ENCODE measurements at places on chromosomes 2 and 18. TPM values are rescaled to one million over a fixed set of nuclear protein-coding genes. Genes with fewer than 3 reads are reported as not detected.

The AMER3 gene
- total RNA-seq, result not detected

The LYPD6B gene
- total RNA-seq, result not detected

The PAX8 gene
- 1.6 TPM for total RNA-seq

The GPR45 gene
- not detected for total RNA-seq

The FSHR gene
- not detected for total RNA-seq

Data from activated T-helper 1 cell treated with anti-CD3 and anti-CD28 coated beads, Interleukin-12 subunit alpha, Interleukin-12 subunit beta, Interleukin-2, Interleukin-4 antibody, amounts not matched to agents 30 ng/mL and 10 ng/mL and 1 ng/mL, durations not matched to agents 14 hours and 24 hours and 36 hours (primary cell).